Esophagus squamous epithelium (tissue), 5 donors: ENCODE measurements at places on chromosomes 5 and 9.

DNA sequence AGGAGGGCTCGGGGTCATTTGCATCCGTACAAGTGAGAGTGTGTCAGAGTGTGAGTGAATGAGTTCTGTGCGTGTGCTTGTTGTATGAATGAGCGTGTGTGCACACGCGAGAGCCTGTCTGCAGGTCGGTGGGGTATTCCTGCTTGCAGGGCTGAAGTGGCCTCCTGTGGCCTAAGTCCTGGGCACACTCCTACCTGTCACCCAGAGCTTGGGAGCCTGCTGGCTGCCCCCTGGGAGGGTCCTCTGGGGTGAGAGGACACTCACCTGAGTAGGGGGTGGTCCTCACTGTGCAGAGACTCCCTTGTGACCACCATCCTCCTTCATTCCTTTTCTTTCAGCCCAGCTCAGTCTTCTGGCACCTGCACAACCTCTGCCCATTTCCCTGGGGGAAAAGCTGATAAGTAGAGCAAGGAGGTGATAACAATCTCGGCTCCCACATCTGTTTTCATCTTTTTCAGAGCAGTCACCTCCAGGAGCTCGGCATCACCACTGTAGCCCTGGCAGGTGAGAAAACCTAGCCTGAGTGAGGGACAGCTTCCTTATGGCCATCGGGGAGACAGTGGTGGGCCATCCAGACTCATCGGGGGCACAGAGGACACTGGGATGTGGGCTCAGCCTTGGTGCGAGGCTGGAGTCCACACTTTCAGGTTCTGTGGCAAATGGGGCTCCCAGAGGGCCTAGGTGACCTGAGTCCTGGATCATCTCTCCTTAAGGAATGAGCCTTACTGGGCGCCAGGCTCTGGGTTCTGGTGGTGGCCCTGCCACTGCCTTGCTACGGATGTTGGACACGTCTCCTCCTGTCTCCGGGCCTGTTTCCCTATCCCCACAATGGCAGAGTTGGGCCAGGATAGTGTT, 38.7 kb upstream of the SYNPO start:
- DNase-seq = no peak

DNA sequence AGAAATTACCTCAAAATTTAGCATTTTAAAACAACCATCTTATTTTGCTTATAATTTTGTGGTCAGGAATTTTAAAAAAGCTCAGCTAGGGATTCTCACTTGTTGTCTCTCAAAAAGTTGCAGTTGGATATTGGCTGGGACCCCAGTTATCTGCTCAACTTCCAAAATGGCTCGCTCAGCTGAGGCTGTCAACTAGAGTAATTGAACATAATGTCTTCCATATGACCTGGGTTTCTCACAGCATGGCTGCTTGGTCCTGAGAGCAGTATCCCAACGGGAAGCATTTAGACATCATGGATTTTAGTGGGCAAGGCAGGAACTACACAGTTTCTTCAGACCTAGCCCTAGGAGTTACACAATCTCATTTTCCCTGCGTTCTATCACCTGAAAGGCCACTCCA, 63.6 kb upstream of the SPEF2 start:
- no peak for DNase-seq

DNA sequence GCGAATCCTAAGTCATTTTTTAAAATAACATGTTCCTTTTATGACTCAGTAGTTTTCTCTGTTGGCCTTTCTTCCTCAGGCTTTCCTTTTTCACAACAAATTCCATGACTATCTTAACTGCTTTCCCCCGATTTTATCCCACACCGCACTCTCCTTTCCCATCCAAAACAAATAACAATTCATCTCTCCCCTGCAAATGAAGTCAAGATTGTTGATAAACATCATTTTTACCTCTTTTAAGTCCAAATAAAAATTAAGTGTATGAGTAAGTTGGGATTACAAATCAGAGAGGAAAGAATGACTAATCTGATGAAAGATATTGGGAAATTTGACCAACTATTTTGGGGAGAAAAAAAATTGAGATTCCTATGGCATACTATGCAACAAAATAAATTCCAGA, 47.3 kb downstream of the SEC61B start:
- no peak for DNase-seq

- DNase-seq = no peak
Measured at GRCh38 chr5:102014371-102014770, 281.7 kb downstream of the SLCO4C1 start.

DNA sequence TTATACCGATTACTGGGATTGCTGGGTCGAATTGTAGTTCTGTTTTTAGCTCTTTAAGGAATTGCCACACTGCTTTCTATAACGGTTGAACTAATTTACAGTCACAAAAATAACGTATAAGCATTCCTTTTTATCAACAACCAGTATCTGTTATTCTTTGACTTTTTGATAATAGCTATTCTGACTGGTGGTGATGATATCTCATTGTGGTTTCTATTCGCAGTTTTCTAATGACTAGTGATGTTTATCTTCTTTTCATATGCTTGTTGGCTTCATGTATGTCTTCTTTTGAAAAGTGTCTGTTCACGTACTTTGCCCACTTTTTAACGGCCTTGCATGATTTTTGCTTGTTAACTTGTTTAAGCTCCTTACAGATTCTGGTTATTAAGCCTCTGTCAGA, 74.4 kb downstream of the FAM174A start:
- DNase-seq = no peak

- no peak for DNase-seq
Measured at GRCh38 chr5:71957292-71957898, 149.9 kb upstream of the MAP1B start.

DNA sequence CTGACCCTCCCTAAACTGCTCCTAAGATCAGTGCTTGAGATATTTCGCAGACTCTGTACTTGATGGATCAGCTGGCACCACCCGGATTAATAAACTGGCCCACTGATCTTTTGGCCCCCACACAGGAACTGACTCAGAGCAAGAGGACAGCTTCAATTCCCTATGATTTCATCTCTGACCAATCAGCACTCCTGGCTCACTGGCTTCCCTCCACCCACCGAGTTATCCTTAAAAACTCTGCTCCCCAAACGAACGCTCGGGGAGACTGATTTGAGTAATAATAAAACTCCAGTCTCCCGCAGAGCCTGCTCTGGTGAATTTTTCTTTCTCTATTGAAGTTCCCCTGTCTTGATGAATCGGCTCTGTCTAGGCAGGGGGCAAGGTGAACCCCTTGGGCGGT, 36.5 kb upstream of the CD180 start:
- DNase-seq = no peak

DNA sequence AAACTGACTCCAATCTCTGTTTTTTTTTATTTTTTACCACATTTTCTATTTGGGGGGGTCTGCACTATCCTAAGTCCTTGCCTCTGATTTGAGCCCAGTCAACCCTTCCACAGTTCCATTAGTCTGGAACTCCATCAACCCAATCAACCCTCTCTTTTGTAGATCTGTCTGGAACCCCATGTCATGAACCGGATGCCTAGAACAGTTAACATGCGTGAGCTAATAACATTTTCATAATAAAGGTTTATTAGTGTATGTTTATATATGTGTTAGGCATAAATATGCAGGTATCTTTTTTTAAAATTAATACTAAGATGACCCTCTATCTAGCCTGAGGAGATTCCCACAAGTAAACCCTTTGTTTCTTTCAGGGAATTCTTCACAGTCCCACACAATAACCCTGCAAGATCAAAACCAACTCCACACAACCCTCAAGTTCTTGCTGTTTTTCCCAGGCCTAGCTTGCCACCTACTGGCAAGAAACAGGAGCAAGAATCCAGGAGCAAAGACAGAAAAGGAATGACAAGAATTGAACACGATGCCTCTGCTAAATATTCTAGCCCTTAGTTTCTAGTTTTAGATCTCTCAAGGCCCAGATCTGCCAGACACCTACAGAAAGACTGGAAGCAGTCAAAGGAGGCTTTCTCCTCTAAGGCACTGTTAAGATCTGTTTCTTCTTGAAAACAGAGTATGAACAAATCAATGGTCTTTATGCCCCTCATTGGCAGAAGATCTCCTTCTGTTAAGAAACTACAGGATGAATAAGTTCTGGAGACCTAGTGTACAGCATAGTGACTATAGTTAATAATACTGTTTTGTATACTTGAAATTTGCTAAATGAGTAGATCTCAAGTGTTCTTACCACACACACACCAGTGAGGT, 100.4 kb downstream of the TRIM36 start:
- no peak for DNase-seq

GRCh38 chr5:10910261-10910660, 149.2 kb upstream of the DAP start:
- DNase-seq = no peak

DNA sequence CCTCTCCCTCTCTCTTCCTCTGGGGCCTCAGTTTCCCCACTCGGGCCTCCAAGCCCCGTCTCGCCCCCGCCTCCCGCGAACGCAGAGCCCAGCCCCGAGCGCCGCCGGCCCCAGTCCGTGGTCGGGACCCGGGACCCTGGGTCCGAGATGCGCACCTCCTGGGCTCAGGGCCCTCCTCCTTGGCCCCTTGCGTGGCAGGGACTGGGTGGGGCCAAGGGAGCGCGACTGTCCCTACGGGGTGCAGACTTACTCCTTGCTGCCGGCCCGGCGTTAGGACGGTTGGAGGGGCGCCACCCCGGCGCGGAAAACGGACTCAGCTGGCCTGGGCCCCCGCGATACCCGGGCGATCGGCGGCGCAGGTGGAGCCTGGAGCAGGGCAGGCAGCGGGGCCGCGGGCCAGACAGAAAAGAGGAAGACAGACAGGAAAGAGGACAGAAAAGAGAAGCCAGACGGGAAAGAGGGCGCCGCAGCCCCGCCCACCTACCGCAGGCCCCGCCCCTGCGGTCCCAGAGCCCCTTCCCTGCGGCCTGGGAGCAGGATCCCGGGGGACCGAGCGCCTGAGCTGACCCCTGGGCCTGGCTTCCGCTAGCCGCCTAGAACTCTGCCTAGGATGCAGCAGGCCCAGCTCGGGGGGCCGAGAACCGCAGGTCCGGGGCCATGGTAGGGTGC, at the start of gene GBGT1:
TSS of gene GBGT1 (minus strand) at position 411 of the 669 bp plus-strand sequence. CDS start 1,502 bp downstream, outside the sequence.
- no peak for DNase-seq
